ENCODE measurements at places on chromosomes 6 and 20.

DNA sequence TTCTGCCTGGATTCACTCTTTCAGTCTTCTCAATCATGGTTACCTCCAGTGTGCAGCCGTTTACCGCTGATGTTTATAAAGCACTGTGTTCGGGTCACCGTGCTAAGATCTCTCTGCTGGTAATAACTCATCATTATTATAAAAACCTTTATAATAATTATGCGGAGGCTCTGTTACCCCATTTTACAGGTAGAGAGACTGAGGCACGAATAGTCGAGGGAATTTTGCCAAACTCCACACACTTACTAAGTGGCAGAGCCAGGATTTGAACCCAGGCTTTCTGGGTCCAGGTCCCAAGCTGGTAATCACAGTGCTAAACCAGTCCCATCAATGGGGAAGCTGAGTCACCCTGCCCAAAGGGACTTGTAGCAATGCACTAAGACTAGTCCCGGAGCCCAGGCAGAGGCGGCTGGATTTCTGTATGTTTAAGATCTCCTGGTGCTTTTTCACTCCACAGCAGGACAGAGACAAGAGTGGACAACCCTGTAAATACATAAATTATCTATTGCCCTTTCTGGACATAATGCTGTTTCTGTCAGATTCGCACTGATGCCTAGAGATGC is 48.1 kb downstream of the SYNJ2 start:
- DNase-seq = no peak

- no peak for DNase-seq
Measured at GRCh38 chr6:132950566-132950965, 136.2 kb downstream of the RPS12 start.

- no peak for DNase-seq
Measured at GRCh38 chr6:35079311-35080000, 61.7 kb downstream of the TCP11 start.

DNA sequence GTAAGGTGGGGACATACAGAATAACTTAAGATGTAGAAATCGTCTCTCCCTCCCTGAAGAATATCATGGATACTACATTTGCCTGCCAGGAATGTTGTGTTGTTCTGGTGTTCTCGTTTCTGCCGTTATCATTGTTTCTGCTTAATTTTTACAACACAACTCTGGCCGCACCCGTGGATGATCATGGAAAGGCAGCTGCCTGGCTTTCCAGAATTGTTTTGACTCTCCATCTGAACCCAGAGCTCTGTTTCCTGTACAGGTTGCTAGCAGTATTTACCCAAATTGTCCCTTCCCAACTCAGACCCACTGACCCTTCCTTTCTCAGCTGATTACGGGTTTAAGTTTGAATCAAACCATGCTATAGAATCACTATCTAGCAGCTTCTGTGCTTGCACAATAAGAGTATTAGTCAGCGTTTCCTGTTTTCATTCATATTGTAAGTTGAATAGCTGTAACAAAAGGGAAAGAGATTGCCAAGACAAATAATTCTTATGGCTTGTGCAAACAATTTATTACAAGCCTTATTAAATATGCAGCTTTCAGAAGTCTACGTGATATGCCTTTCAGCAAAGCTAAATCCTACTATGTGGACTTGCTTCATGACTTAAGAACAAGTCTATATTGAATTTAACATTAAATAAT is 139.0 kb downstream of the MTHFD1L start:
- DNase-seq = no peak

- DNase-seq = no peak
Measured at GRCh38 chr6:34182751-34183531, 37.1 kb upstream of the GRM4 start.

GRCh38 chr6:168598251-168599117 is 157.5 kb downstream of the SMOC2 start:
- DNase-seq = no peak

- DNase-seq = no peak
Measured at GRCh38 chr6:125612345-125612846, 137.0 kb upstream of the HEY2 start.

DNA sequence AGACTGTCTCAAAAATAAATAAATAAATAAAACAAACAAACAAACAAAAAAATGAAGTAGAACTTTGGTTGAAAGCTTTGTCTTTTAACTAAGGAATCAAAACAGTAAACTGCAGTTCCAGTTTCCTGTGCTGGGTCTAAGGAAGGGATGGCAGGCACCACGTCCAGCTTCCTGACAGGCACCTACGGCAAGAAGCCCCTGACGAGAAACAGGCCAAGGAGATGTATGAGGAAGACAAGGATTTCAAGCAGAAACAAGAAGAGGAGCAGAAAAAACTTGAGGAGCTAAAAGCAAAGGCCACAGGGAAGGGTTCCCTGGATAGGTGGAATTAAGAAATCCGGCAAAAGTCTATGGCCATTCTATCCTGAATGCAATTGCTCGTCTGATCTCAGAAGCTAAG is 8.8 kb downstream of the SNX3 start:
- no peak for DNase-seq

- DNase-seq = no peak
Measured at GRCh38 chr6:36610956-36611336, 16.8 kb downstream of the SRSF3 start.

DNA sequence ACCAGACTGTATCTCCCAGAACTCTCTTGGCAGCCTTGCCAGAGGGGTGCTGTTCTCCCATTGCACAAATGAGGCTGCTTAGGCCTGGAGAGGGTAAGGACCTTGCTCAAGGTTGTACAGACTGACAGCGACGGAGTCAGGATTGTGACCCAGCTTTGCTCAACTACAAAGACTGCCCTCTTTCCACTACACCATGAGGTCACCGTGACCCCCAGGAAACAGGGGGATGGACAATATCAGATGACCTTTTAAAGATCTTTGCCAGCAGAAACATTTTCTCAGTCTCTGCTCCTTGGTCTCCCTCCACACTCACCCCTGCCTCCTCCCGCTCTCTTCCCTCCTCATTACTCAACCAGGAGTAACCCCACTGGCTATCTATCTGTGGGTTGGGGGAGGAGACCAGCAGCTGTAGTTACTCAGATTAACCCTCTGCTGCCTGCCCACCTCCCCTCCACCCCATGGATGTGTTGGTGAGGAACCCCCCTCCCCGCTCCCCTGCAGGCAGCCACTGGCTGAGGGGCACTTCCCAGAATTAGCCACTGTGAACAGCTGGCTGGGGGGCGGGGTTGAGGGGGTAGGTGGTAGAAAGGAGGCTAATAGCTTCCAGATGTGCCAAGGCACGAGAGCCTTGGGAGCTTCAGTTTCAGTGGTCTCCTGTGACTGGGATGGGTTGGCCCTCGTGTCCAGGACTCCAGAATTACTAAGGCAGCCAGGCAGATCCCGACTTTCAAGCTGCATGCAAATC is 26.9 kb upstream of the MRPS18A start:
- no peak for DNase-seq

DNA sequence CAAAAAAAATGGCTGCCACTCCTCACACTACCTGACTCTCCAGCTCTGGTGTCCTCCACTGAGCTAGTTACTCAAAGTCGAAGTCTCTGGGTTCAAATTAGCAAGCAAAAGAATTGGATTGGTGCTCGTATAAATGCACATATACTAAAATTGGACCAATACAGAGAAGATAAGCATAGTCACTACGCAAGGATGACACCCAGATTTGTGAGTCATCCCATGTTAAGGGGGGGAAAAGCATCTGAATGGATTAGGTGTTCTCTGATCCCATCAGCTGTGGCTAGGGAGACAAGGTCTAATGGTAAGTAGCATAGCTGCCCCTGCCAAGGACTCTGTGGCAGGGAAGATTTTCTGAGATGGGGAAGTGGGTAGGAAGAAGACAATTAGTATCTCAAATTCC is 18.3 kb upstream of the AMD1 start:
- DNase-seq = no peak

- DNase-seq = no peak
Measured at GRCh38 chr6:160505970-160506369, 157.8 kb downstream of the SLC22A3 start.

DNA sequence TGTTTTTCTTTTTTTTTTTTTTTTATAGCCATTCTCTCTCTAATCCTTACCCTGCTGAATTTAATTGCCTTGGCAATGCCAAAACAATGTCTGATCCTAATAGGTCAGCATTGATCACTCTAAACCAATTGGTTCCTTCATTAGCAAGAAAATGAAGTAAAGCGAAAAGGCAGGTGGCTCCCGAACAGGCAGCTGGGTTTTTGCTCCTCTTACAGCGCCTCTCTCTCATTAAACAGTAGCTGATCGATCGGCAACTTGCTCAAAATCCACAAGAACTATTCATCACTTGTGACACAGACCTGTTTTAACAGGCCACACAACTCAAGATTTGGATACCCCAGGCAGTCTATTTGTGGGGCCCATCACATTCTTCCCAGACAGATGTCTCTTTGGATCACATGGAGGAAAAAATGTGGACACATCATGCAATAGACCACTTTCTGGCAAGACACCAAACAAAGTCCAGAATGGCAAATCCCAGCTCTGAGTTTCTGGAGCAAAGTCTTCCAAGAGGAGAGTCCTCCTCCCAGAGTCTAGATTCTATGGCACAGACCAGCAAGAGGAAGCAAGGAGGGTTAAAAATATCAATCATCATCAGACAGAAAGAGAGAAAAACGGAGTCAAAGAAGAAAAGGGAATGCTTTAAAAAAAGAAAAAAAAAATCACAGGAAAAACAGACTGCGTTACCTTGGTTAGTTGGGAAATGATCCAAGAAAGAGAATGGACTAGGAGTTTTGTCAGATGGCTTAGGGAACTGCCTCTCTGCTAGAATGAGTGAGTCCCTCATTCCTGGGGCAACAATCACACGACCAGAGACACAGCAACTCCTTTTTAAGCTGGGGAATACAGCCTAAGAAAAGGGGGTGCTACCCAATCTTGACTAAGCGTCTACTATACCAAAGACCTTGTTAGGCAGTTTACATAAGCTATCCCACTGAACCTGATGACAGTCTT is 247.8 kb downstream of the BTBD9 start:
- DNase-seq = peak; percentile 82

GRCh38 chr20:43821795-43822194 is 92.9 kb upstream of the TOX2 start:
- no peak for DNase-seq

DNA sequence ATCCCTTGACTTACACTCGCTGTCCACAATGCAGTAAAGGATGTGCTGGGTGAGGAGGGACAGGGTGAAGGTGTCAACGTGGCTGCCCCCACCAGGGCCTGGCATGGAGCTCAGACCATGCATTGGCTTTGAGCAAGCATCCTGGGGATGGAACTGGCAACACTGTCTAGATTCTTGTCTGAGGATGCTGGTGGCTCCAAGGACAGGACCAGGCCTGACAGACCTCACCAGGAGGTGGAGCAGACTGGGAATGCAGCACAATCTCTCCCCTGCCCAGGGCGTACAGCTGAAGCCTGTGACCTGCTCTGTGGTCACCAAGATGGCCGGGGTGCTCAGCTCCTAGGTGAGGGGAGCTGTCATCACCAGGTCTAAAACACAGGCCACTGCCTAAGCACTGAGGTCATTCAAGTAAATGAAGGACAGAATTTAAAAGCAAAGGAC is 50.9 kb downstream of the MYH7B start:
- no peak for DNase-seq

DNA sequence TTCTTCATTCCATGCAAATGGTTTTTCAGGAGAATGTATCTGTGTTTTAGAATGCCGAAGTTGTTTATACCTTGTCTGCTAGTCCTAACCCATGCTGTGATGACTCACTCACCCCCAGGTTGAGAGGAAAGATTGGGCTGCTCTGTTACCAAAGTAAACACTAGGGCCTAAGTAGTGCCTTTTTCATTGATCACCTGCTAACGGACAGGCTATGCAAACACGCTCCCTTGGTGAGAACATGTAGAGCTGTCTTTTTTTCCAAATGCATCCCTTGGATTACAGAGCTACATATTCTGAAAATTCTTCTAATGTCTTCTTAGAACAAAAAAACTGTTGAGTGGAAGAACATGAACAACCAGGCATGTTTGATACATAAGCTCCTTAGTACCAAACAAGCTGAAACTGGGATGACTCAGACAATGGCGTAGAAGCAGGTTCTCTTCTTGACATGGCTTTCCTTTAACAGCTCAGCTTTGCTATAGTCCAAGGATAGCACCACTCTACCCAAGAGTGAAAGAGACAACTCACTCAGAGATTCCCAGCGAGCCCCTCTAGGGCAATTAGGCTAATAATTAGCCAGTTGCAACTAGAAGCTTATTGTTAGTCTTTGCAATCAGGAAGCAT is 20.5 kb downstream of the PERP start:
- DNase-seq = no peak

GRCh38 chr20:3557237-3557785 is 86.5 kb downstream of the ATRN start:
- DNase-seq = no peak
